CD4-positive, alpha-beta T cell treated with Interleukin-15 for 4 hours (primary cell): ENCODE measurements at places on chromosomes 12 and 14.

DNA sequence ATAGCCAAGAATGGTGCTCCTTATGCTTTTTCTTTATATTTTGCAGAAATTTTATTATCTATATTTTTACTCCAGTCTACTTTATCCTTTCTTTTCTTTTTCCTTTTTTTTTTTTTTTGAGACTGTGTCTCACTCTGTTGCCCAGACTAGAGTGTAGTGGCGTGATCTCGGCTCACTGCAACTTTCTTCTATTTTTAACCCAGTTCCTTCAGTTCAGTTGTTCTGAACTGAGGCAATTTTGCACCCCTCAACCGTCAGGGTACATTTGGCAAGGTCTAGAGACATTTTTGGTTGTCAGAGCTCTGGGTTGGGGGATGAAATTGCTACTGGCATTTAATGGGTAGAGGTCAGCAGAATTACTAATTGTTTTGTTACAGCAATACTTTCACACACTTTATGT, 75.7 kb downstream of the DIP2B start:
- DNase-seq = no peak

- no peak for DNase-seq
Measured at GRCh38 chr12:6211421-6211869, 11.2 kb downstream of the CD9 start.

GRCh38 chr12:80269803-80270552, 170.6 kb downstream of the OTOGL start:
- peak; percentile 25 for DNase-seq

DNA sequence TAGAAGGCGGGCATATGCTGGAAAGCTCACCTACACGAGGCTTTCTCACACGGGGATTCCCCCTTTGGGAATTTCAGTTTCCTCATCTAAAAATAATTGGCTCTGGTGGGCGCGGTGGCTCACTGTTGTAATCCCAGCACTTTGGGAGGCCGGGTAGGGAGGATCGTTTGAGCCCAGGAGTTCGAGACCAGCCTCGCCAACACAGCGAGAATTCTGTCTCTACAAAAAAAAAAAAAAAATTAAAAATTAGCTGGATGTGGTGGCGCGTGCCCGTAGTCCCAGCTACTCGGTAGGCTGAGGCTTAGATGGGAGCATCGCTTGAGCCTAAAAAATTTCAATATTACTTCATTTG, 400 bp upstream of the NDUFA12 start:
- DNase-seq = no peak

GRCh38 chr14:61636779-61637178, 58.5 kb upstream of the HIF1A start:
- DNase-seq = no peak
